ENCODE measurements at places on chromosomes 1 and 21.

- DNase-seq: no peak
Measured at GRCh38 chr21:42219606-42220137, 732 bp downstream of the ABCG1 start.

DNA sequence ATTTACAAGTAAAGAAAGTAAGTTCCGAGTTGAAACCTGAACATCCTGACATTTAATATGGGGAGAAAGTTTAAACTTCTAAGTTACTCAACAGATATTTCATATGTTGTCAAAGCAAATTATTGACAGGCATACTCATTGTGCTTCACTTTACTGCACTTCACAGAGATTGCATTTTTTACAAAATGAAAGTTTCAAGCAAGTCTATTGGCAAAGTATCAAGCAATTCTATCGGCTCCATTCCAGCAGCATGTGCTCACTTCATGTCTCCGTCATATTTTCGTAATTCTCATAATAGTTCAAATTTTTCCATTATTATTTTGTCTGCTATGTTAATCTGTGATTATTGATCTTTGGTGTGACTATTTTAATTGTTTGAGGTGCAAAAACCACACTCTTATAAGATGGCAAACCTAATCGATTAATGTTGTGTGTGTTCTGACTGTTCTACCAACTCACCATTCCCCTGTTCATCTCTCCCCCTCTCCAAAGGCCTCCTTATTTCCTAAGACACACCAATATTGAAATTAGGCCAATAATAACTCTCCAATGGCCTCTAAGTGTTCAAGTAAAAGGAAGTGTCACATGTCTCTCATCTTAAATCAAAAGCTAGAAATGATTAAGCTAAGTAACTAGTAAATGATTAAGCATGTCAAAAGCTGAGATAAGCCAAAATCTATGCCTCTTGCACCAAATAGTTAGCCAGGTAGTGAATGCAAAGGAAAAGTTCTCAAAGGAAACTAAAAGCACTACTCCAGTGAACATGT lies 68.2 kb upstream of the BCL9 start:
- DNase-seq: no peak

- DNase-seq: no peak
Measured at GRCh38 chr21:31743712-31744111, 11.8 kb upstream of the SCAF4 start.

DNA sequence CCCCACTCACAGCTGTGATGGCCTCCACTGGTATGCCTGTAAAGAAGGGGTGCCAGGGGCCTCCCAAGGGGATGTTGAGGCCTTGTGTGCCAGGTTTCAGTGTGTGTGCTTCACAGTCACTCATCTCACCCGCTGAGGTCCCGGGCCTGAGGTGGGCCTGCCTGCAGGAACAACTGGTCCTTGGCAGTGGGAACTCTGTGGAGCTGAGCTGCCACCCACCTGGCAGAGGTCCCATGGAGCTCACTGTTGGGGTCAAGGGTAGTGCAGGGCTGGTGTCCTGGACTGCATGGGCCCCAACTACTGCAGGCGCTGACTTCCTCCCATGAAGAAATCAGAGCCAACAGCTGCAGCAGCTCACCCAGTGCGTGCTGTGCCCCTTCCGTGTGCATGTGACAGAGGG lies 17.3 kb upstream of the ZNF678 start:
- no peak for DNase-seq

- DNase-seq: no peak
Measured at GRCh38 chr1:50656931-50657330, 233.7 kb upstream of the DMRTA2 start.

DNA sequence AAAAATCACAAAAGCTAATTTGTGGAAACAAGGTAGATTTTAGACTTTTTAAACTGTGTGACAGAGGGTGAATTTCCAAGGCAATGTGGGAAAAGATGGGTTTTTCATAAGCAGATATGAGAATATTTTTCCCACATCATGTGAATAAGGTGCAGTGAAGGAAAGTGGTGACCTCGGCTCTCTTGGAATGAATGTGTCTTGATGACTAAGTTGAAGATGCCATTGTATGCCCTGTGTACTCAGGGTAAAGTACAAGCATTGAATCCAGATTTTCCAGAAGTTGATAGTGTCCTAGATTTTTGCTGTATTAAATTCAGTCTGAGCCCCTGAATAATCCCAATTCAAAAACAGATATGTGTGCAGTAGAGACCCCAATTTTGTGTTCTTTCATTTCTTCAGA lies 442.6 kb upstream of the ADGRL2 start:
- no peak for DNase-seq

GRCh38 chr1:67264152-67264551 lies 43.5 kb upstream of the IL12RB2 start:
- DNase-seq: no peak

DNA sequence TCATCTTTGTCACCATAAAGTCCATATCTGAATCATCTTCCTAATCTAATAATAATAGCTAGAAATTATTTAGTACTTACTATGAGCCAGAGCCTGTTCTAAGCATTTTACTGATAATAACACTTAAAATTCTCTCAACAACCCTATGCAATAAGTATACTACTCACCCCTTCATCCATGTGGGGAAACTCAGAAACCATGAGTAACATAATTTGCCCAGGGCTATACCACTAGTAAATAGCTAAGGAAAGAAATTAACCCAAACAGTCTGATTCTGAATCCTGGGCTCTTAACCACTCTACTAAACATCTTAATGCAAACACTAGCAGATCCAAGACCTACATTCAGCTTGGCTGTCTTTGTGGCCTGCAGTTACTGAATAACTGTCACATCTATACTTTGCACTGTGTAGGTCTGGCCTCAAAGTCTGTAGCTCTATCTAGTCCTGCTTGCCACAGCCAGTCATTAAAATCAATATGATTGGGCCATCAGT lies 394.8 kb upstream of the ESRRG start:
- no peak for DNase-seq

- DNase-seq: no peak
Measured at GRCh38 chr1:57889676-57890320, 465.9 kb upstream of the DAB1 start.

- no peak for DNase-seq
Measured at GRCh38 chr1:26701995-26702679, 6.3 kb downstream of the ARID1A start.

DNA sequence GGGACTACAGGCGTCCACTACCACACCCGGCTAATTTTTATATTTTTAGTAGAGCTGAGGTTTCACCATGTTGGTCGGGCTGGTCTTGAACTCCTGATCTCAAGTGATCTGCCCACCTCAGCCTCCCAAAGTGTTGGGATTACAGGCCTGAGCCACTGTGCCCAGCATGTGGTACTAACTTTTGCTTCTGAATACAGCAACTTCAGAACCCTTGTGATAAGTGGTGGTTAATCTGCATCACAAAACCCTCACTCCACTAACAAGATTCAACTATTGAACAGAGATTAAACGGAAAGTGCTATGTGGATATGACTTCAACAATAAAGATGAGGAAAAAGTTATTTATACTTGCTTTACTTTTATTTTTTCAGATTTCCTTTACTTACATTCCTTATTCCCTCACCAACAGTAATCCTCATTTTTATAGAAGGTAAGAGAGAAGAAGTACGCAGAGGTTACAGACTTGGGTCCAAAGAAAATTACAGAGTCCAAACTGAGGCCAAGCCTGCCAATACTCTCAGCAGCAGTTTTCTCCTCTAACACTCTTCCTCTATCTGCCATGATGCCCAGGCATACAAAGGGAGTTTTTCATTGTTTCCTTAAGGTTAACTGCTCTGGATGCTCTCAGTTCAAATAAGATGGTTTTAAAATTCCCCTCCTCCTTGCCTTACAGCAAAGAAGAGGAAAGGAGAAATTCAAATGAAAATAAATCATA lies 44.3 kb downstream of the SLC16A1 start:
- DNase-seq: no peak

GRCh38 chr21:46000731-46001641 lies 19.4 kb downstream of the COL6A1 start:
- no peak for DNase-seq

- peak; percentile 27 for DNase-seq
Measured at GRCh38 chr21:45580181-45580575, 37.9 kb upstream of the SLC19A1 start.

- no peak for DNase-seq
Measured at GRCh38 chr1:234841281-234841680, 231.3 kb upstream of the IRF2BP2 start.

- no peak for DNase-seq
Measured at GRCh38 chr1:224138198-224138597, 24.3 kb downstream of the FBXO28 start.

DNA sequence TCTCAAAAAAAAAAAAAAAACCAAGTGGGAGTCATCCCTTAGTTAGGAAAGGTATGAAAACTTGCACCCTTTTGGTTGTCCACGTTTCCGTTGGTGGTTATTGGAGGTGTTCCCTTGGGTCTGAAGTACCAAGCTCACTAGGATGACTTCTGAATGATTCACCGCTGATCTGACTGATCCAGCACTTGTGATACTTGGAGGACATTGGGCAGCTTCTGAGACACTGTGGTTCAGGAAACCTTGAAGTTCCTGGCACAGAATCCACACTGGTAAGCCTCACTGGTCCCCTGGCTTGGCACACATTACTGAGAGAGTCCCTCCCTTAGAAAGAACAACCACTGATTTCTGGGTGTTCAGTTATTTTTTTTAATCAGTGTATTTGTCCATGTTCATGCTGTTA lies 91.9 kb downstream of the RYR2 start:
- no peak for DNase-seq

DNA sequence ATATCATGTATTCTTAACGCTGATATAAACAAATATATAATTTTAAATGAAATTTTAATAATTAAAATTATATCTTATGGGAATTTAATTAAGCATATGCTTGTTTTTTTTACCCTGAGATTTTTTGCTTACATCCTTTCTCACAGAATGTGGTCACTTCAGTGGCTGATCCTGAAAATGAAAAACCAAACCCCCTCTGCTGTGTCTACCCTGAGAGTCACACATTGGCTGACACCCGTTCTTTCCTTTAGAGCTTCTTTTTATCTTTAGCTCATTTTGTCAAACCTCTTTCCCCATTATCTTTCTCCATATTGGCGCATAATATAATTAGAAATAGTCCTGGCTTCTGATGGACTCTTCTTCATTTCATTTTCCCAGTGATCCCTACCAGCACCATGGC lies 10.8 kb upstream of the CACYBP start:
- DNase-seq: no peak

DNA sequence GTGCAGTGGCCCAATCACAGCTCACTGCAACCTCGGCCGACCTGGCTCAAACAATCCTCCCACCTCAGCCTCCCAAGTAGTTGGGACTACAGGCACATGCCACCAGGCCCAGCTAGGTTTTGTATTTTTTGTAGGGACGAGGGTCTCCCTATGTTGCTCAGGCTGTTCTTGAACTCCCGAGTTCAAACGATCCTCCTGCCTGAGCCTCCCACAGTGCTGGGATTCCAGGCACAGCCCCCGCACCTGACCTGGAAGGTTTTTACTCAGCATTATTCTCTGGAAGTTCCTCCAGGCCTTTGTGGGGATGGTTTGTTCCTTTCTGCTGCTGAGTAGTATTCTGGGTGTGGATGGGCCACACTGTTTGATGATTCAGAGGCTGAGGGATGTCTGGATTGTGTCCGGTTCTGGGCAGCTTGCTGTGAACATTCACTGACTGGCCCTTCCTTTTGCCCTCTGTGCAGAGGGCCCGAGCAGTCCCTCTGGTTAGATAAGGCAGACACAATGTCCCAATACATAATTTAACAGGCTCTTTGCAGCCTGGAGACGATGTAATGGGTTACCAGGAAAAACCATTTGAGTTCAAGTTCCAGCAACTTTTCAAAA lies 6.0 kb upstream of the TRAPPC10 start:
- DNase-seq: peak; percentile 67

- no peak for DNase-seq
Measured at GRCh38 chr1:21628798-21629393, 40.3 kb downstream of the RAP1GAP start.

DNA sequence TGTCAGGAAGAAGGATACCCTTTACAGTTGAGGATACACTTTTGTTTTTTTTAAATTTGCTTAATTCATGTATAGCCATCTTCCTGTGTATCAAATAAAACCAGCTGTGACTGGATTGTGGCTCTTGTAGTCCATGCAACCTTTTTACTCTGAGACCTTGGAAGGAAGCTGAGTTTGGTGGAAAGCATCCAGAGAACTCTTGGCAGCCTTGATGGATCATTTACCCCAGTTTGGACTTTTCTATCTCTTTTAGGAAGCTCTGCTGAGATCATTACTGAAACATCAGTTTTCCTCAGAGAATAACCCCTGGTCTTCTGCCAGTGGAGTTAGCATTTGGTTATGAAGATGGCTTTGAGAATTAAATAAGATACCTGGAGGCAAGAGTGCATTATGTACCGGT lies 21.2 kb upstream of the APOBEC4 start:
- no peak for DNase-seq

- no peak for DNase-seq
Measured at GRCh38 chr21:10521091-10521598, at the start of gene TPTE. TSS of gene TPTE (plus strand) at chr21:10521583. CDS start at chr21:10538724, 17,141 bp downstream.

DNA sequence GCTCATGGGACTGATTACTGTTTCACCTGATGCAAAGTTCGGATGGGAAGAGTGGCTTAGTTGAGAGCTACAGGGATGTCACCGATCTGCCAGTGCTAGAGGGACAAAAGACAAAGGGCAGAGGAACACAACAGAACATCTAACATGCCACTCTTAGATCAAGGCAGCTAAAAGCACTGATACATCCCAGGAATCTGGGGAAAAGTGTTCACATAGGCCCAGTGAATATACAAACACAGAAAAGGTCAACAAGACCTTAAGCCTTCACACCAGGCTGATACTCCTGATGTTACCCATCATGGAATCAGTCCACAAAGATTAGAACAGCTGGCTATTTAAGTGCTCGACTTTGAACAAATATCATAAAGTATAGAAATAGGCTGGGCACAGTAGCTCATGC lies 163.2 kb downstream of the EIF4G3 start:
- DNase-seq: no peak

- no peak for DNase-seq
Measured at GRCh38 chr1:214066190-214066589, 78.4 kb downstream of the PROX1 start.

- DNase-seq: peak; percentile 63
Measured at GRCh38 chr1:63813829-63814277, 40.0 kb downstream of the ROR1 start.

GRCh38 chr21:45313682-45314081 lies 26.0 kb upstream of the POFUT2 start:
- DNase-seq: no peak

- no peak for DNase-seq
Measured at GRCh38 chr21:29295066-29295650, 3.6 kb upstream of the BACH1 start.

GRCh38 chr1:157984469-157984868 lies 9.0 kb upstream of the KIRREL1 start:
- no peak for DNase-seq

DNA sequence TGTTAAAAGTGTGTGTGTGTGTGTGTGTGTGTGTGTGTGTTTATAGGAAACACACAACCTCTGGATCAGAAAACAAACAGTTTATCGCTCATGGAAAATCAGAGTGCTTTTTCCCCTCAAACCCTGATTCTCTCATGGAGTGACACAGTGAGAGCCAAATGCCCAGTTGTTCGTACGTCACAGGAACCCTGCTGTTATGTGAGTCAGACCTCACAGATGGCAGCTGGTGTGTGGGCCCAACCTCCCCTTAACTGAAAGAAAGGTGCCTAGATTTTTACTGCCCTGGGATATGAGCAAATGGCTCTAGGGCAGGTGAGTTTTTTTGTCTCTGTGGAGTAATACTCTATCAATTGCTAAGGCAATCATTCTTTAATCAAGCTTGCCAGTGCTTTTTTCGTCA lies 1788.1 kb downstream of the BRINP3 start:
- no peak for DNase-seq

- DNase-seq: no peak
Measured at GRCh38 chr1:2558420-2558819, 2.2 kb downstream of the TNFRSF14 start.

- DNase-seq: no peak
Measured at GRCh38 chr1:162886705-162887104, 25.7 kb upstream of the CCDC190 start.

- no peak for DNase-seq
Measured at GRCh38 chr1:222462601-222463000, 85.3 kb downstream of the HHIPL2 start.

All from SJSA1 (cell line).